Activated T-cell treated with anti-CD3 and anti-CD28 coated beads, Interleukin-2, amount 50 U/mL, for 72 hours (primary cell): ENCODE measurements at places on chromosomes 16 and 17.

DNA sequence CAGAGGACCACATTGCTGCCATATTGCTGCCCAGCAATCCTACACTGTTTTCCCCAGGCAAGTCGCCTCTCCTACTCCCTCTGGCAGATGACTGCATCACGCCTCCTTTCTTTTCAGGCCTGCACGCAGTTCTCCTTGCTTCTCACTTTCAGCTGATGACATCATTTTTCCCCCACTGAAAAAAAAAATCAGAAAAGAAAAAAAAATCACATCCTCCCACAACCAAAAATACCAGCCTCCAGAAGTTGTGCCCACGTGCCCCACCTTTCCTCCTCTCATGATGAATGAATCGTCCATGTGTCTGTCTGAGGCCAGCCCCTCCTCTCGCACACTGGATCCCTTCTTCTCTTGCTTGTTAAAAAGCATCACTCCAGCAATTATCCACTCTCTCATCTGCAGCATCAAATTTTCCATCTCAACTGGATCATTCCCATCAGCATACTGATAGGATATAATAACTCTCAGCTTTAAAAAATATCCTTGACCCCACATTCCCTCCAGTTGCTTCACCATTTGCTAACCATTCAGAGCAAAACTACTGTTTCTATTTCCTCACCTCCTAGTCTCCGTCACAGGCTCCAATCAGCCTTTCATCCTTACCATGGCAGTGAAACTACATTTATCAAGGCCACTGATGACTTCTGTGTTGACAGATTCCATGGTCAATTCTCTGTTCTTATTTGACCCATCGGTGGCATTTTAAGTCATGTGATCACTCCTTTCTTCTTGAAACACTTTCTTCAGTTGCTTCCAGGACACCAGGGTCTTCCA, 30.1 kb upstream of the DYNLL2 start:
- DNase-seq = peak; percentile 8

DNA sequence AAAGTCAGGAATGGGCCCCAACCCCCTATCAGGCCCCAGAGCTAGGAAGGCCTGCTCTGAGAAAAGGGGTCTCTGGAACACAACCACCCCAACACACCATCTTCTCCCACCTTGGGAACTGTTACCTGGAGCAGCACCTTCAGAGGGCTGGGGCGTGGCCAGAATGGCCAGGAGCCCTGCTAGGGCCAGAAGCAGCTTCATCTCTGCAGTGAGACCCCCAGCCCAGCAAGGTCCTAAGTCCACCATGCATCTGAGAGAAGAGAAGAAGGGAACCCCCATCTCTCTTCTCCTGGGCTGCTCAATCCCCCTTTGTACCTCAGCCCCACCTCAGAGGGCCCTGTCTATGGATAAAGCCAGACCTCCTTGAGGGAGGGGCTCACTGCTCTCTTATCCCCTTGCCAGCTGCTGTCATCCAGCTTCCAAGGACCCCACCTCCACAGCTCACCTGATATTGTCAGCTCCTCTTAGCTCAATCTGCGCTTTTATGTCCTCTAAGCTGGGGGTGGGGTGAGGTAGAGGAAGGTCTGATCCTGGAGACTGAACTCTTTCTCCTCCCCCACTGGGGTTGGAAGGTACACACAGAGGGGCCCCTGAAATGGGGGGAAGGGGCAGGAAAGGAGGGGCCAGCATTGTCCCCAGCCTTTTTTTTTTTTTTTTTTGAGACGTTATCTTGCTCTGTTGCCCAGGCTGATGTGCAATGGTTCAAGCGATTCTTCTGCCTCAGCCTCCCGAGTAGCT, at the start of gene MPO:
Gene MPO (minus strand): TSS at position 456 of the 738 bp plus-strand sequence. CDS start 177 bp downstream, at position 279.
- no peak for DNase-seq

- DNase-seq = no peak
Measured at GRCh38 chr16:11413907-11414595, 68.8 kb downstream of the RMI2 start.

DNA sequence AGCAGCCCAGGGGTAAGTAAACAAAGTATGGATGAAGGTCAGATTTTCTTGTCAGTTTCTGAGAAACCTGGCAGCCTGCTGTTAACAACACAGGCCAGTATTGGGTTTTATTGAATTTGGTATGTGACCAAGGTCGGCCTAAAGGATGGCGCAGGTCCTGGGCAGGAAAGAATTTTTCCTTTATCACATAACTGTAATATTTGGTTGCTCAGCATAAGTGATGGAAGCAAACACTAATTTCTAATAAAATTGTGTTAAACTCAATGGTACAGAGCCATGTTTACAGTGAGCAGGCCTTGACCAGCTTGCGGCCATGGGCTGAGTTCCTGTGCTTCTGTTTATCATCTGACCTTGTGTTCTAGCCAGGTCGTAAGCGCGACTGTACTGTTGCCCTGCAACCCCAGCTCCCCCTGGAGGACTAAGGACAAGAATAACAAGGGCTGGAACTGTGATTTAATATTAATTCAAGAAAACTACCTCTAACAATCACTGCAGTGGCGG, 10.5 kb downstream of the POLDIP2 start:
- no peak for DNase-seq

- no peak for DNase-seq
Measured at GRCh38 chr16:88691129-88691813, 5.0 kb upstream of the SNAI3 start.

DNA sequence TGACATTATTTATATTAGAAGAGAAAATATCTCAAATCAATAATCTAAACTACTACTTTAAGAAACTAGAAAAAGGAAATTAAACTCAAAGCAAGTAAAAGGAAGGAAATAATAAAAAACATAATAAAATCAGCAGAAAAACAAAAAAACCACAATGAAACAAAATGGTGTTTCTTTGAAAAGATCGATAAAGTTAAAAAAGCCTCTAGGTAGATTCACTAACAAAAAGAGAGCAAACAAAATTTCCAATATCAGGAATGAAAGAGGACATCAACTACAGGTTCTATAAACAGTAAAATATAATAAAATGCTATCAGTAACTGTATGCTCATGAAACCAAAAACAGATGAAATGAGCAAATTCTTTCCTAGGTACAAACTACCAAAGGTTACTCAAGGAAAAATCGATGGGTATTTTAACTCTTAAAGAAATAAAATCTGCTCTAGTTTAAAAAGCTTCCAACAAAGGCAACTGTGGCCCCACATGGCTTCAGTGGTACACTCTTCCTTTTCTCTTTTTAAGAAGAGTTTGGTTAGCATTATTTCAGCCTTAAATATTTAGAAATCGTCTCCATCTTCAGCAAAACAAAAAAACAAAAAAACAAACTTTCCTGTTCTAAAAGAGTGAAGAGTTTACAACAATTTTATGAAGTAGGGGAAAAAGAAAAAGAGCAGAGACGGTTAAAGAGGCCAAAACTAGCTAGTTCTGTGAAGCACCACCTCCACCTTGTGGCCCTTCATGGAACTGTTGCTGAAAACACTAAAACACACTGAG, 102.2 kb downstream of the TRIM37 start:
- DNase-seq = peak; percentile 68

GRCh38 chr16:78894886-78895285, 705.7 kb downstream of the MAF start:
- DNase-seq = no peak

DNA sequence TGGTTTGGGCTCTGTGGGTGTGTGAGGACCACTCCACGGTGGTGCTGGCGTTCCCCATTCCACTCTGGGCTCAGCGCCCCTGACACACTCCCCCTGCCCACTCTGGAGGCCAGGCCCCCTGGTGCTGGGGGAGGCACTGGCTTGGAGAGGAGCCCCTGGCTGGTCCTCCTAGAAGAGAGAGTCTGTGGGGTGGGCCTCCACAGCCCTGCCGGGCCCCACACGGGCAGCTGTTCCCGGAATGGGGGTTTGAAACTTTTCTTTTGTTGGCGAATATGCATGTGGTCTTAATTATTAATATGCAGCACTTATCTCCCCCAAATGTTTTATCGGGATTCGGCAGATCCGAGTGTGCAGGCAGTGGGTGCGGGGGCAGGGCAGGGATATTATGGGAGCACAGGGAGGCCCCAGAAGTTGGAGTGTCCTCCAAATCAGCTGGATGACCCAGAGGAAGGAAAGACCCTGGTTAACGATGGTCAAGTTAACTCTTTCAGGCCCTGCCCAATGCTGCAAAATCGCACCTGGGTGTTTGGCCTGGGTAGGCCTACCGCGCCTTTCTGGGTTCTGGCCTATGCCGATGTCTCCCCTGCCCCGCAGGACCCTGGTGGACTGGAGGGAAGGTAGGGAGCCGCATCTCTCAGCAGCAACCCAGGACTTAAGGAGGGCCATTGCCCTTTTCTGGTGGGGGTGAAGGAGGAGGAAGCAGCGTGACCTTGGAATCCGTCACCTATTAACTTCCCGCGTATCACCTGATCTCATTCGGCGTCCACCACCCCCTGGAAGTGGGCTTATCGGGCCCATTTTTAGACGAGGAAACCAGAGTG, 36.0 kb downstream of the TMEM235 start:
- no peak for DNase-seq

- DNase-seq = no peak
Measured at GRCh38 chr16:27429330-27429871, 27.4 kb downstream of the IL21R start.

GRCh38 chr16:10245002-10245401, 62.8 kb upstream of the GRIN2A start:
- DNase-seq = no peak

DNA sequence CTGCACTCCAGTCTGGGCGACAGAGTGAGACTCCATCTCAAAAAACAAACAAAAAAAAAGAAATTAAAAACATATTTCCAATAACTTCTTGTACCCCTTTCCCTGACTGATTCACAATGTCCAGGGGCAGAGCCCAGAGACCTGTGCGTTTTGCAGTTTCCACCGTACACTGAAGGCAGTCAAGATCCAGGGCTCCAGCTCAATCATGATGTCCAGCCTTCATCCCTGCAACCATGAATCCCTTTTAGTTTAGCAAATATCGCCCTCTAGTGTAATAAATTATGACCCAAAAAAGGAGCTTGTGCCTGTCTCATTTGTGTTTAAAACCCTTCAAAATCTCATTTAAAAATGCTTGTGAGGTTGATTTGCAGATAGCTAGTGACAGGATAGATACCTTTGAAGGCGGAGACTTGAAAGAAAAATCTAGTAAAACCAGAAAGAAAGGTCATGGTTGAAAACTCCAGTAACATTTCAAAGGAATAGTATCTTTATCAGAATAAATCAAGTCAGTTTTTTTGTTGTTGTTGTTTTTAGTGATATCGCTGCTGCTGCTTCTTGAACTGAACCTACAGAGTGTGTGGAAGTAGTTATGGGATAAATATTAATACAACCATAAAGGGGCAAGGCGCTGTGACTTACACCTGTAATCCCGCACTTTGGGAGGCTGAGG, 3.7 kb upstream of the ERN1 start:
- peak; percentile 25 for DNase-seq

DNA sequence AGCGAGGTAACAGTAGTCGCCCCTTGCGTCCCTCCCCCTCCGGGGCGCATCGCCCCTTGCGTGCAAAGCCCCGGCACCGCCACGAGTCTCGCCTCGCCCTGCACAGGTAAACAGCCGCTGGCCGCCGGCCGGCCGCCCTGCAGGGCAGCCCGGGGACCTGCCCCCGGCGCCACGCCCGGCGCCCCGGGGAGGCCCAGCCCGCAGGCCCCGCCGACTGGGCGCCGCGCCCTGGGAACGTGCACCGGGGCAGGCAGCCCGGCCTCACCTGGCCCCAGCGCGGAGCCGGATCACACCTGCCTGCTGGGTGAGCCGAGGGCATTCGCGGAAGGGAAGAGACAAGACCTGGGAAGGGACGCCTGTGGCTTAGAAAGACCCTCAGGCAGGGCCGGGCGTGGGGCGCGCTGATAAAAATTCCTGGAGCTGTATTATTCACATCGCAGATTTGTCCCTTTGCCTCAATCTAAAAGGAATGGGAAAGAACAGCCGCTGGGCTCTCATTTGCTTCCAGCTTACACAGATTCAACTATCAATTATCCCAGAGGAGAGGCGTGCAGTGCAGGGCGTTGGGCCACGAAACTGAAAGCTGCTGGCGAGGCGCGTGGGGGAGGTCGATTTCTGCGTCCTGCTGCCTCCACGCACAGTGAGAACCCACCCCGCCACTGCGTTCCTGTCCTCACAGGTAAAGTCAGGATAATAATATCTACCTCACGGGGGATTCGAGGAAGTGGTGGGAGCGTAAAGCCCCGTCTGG, 451.9 kb downstream of the SLC39A11 start:
- no peak for DNase-seq

DNA sequence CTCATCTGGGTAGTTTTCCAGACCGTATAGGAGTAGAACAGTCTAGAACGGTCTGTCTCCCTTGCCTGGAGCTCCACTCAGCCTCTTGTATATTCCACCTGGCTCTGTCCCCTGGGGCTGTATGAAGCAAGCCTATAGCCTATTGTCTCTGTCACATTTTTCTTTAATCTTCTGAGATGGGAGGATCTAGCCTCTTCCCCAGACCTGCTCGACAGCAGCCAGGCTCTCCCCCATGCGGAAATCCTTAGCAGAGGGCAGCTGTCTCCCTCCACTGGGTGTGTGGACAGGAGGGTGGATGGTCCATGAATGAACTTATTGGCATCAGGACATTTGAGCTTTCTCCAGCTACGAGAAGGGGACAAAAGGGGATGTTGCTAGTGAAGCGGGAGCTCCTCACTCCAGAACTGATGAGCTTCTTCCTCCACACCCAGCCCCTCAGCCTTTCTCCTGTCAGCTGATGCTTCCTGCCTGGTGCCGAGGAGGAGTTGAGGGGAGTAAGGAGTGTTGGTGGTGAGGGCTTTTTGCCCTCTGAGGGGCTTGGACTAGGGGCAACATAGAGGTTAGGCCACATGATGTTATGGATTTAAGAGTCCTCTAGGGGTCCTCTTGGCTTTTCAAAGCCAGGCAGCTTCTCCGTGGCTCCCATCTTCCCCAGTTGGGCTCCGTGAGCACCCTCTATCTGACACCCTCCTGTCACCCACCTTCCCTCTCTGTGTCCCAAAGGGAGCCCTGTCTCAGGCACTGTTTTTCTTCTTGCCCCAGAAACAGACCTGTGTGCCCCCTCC, 28.0 kb downstream of the ARHGAP23 start:
- DNase-seq = no peak

DNA sequence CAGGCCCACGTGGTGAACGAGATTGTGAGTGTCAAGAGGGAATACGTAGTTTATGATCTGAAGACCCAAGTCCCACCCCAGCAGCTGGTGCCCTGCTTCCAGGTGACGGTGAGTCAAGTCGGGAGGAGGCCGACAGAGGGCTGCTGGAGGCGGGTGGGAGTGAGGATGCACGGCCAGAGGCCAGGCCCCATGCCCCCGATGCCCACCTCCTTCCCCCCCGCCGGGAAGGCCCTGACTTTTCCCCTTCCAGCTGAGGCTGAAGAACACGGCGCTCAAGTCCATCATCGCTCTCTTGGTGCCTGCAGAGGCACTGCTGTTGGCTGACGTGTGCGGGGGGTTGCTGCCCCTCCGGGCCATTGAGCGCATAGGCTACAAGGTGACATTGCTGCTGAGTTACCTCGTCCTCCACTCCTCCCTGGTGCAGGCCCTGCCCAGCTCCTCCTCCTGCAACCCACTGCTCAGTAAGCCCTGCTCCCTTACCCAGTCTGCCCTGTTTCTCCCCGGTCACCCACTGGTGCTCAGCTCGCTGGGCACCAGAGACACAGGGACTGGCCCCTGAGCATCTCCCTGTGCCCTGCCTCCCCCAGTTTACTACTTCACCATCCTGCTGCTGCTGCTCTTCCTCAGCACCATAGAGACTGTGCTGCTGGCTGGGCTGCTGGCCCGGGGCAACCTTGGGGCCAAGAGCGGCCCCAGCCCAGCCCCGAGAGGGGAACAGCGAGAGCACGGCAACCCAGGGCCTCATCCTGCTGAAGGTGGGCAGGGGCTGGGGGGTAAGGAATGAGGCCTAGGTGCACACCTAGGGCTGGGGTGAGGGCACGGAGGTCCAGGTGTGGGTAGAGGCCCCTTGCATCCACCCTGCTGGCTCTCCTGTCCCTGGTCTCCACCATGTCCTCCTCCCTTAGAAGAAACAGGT, 2.6 kb downstream of the ZACN start:
- DNase-seq = no peak
